ENCODE measurements at places on chromosomes 6 and 20.

DNA sequence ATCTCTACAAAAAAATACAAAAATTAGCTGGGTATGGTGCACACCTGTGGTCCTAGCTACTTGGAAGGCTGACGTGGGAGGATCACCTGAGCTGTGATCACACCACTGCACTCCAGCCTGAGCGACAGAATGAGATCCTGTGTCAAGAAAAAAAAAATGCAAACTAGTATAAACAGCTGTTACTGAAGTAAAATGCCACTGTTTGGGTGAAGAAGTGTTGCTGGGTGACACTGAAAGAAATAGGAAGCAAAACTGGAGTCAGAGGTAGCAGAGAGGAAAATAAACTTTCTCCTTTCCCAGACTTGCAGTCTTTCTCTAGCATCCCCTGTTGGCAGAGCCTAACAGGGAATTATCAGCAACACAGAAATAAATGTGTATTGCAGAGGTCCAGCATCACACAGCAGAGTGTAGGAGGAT is 241.2 kb upstream of the PREP start:
- no peak for DNase-seq

- DNase-seq = no peak
Observed at GRCh38 chr6:38498805-38499445, 140.8 kb downstream of the BTBD9 start.

DNA sequence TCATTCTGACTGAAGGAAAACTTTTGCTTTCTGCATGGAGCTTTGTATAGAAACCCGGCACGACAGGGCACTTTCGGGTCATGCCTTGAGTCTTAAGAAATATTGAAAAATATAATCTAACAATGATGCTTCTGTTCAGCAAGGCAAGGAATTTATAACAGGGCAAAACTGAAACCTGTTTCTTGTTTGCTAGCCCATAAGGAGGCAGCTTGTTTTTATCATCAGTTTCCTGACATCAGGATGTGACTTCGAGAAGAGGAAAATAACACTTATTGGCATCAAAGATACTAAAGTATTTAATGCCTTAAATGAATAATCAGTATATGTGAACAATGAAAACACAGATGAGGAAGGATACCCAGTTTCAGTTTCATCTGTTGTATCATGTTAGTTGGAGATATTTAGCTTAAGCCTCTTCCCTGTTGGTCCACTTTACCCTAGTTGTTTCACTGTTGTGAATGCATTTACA is 146.5 kb downstream of the CDKAL1 start:
- peak; percentile 6 for DNase-seq

DNA sequence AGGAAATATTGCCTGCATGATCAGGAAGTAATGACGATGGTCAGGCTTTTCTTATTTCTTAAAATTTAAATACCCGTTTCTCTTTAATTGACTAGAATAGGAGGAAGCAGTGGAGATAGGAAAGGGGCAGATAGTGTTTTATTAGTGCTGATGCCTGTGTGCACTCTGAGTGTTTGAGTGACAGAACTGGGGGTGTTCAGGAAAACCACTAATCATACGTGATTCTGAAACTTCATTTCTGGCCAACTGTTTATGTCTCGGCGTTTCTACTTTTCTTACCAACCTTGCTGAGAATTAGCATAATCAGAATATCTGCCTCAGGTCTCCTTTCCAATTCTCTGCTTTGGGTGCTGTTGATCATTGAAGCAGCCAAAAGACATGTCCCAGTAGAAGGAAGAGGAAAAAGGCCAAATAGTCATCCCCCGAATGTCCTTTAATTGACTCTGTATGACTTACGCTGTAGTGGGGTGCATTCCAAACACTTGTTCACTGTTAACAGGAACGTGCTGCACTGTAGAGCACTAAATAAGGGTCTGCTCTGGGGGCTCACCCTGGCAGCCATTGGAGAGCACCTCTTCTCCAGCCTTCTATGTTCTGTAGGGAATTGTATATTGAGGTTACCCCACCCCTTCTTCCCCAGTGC is 152.9 kb downstream of the JARID2 start:
- no peak for DNase-seq

GRCh38 chr6:113668641-113669408 is 188.3 kb upstream of the MARCKS start:
- DNase-seq = no peak

GRCh38 chr6:23601811-23602345 is 524.1 kb upstream of the NRSN1 start:
- DNase-seq = no peak

DNA sequence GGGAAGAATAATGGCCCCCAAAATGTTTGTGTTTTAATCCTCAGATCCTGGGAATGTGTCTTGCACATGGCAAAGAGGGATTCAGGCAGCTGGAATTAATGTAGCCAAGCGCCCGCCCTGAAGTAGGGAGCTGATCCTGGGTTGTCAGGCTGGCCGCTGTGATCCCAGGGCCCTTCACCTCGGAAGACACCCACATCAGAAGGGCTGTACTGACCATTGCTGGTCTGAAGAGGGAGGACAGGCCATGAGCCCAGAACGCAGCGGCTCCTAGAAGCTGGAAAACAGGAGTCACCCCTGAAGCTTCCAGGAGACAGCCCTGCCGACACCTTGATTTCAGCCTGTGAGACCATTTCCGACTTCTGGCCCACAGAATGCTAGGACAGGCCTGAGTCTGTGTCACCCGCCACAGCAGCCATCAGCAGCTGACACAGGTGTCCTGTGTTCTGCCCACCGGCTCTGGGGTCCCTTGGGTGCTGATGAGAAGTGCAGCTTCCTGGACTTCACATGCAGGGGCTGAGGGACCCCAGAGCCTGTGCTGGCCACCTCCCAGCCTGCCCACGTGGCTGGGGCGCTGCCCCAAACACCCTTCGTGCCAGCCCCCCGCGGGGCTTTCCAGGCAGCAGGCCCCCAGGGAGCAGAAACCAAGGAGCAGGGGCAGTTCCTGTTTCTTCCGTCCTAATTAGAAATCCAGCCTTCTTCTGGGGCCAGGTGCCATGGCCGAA is 86.3 kb downstream of the ERMARD start:
- no peak for DNase-seq

DNA sequence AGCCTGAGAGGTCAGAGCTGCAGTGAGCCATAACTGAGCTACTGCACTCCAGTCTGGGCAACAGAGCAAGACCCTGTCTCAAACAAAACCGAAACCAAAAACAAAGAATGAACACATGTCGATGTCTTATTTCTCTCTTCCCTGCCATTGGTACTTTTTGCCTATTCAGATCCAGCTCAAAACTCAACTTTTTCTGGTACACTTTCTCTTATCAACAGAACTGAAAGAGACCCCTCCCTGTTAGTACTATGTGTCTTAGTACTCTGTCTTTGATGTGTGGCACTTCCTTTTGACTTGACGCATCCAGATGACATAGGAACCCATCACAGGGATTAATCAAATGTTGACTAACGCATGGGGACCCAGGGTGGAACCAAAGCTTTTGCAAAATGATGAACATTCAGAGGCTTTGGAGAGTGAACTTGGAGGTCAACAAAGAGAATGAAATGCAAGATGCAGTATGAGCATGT is 44.8 kb downstream of the AKAP12 start:
- DNase-seq = no peak

DNA sequence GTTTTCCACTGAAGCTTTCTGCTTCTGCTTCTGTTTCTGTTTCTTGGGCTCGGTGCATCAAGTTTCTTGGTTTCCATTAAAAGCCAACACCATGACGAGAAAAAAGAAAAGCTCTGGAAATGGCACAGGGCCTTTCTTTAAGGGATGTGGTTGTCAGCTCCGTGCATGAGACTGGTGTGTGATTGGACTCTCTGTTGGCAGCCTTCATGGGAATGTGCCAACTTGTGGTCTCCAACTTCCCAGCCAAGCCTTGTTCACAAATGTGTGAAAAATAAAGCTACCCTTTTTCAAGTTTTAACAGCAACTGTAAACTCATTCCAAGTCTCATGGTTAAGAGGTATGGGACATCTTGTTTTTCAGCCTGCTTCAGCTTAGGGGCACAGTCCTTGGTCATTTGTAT is 68.7 kb upstream of the CST7 start:
- no peak for DNase-seq

DNA sequence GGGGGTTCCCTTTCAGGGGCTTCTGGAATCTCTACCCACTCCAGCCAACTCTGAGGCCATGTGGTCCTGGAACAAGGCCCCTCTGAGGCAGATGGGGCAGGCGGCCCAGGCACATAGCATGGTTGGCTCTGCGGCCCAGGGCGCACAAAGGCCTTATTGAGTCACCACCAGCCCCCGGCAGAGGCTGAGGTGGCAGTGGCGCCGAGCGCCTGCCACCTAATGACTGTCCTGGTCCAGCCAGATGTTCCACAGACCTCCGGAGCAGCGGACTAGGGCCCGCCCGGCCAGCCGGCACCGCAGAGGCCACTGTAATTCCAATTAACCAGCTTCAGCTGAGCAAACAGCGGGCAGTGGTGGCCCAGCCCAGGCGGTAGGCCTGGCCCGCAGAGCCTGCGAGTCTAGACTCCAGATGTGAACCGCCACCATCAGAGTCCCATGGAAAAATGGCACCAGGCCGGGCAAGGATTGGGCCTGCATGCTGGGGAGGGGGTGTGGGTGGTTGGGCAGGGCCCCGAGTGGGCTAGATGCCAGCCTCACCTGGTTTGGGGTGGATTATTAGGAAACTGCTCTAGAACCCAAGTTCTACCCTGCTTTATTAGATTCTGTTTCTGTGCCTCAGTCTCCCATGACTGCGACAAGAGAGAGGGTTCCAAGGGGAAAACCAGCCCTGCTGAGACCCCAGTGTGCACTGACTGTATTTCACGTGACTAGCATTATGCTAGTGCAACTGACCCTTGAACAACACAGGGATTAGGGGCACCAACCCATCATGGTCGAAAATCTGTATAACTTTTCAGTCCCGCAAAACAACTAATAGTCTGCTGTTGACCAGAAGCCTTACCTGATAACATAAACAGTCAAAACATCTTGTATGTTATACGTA is 34.1 kb upstream of the ID1 start:
- peak; percentile 82 for DNase-seq

DNA sequence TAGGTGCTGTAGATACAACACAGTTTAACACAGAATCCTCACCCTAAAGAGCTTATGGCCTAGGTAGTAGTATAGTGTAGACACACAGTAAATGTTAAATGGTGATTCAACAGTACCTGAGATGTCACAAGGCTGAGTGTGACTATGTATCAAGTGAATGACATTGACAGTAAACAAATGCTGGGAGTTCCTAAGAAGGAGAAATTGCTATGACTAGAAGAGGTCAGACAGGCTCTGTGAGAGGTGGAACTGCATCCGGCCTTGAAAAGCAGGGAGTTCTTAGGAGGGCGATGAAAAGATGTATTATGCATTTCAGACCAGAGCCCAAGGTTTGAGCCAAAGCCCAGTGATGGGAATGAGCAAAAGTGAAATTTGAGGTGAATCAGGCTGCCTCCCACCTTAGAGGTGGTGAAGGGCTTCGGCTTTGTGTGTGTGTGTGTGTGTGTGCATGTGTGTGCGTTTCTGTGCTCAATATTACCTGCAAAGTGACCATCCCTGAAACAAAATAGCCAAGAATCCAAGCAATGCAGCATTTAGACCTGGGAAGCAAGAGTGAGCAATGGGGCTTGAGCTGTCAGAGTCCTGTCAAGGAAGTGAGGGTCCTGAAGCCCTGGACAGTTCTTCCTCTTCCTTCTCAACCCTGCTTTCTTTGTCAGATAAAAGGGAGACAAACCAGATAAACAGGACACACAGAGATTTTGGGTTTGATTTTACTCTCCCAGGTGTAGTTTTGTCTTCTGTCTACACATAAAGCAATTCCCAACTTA is 32.3 kb upstream of the CITED2 start:
- DNase-seq = no peak

DNA sequence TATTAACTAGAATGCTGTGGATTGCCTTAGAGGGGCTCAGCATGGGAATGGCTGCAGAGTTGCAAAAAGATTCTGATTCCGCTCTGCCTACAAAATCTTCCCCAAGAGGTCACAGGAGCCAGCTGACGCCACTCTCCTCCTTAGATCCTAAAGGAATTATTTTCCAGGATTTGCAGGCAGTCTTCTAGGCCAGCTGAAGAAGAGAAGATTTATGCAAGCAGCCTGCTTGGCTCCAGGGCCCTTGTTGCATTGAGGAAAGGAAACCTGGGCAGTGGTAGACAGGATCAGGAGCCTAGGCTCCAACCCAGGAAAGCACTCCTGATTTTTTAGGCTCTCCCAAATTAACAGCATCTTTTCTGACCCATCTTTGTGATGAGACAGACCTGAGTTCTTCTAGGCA is 245.8 kb downstream of the PKHD1 start:
- no peak for DNase-seq

DNA sequence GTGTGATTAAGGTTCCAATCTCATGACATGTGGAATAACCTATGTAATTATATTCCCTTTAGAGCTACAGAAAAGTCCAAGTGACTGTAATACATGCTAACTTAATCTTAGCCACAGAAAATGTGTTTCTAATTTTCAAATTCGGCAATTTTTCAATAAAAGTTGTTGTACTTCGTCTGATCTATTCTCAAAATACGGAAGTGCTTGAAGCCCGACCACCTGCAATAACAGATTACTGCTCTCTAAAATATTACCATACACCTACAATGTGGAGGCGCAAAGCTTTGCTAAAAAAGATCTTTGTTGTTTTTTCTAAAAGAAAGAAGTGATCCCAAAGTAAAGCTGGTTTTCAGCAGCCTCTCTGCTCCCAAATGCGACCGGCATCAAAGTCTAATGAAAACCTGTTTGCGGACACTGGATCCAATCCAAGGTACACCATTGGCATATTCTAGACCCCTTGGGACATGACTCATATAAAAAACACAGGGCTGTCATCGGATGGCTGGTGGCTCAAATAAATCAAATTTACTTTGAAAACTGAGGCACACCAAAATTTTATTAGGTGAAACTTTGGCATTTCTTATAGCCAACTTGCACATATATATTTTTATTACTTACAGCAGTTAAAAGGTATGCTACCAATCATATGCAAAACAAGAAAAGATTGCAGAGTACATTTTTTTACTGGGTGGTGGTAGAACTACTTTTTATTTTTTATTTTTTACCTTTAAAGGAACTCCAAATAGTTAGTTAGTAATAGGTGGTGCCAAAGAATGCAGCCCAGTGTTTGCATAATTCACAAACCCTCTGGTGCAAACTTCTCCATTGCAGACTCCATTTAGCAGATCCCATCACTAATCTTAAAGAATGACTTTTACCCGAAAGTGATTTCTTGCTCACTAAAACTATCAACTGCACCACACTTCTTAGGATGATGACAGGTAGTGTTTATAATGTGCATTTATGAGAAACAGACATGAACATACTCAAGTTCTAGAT is 118.7 kb upstream of the TBX18 start:
- DNase-seq = no peak

Measured in EH (cell line).